ENCODE measurements at places on chromosomes 1 and 21.

DNA sequence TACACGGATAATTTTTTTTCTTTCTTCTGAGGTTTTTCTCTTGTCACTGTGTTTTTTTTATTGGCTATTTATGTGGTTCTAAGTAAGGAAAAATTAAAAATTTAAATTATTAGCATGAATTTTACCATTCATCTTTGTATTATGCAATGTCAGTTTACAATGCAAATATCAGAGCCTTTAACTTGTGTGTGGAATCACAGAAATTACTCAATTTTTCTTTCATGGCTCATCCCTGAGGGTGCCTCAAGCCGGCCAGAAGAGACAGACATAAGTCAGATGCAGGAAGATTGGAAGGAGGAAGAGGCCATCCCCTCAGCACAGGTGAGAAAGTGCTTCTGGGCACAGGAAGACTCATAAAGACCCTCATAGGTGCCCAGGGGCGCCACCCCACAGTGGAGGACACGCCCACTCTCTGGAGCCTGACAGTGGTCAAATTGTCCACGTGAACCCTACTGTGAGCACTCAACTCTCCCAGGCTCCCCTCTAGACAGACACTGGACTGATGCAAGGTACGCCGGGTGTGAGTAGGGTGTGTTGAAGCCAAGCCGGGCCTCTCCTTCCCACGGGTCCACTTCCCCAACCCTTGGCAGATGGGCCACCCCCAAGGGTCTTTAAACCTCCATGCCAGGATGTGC is 9.5 kb upstream of the LDLRAP1 start:
- DNase-seq: peak; percentile 17

- DNase-seq: no peak
Observed at GRCh38 chr1:84427250-84428188, 29.2 kb downstream of the DNASE2B start.

DNA sequence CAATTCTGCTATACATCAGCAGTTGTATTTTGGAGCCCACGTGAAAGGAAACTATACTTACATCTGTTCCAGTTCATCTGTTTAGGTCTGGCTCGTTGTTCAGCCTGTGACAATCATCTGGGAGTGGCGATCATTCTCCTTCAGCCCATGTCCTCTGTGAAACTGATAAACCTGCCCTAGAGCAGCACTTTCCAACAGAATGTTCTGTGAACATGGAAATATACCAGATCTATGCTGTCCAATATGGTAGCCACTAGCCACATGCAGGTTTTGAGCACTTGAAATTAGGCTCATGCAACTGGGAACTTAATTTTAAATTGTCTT is 24.5 kb upstream of the COQ8A start:
- DNase-seq: no peak

DNA sequence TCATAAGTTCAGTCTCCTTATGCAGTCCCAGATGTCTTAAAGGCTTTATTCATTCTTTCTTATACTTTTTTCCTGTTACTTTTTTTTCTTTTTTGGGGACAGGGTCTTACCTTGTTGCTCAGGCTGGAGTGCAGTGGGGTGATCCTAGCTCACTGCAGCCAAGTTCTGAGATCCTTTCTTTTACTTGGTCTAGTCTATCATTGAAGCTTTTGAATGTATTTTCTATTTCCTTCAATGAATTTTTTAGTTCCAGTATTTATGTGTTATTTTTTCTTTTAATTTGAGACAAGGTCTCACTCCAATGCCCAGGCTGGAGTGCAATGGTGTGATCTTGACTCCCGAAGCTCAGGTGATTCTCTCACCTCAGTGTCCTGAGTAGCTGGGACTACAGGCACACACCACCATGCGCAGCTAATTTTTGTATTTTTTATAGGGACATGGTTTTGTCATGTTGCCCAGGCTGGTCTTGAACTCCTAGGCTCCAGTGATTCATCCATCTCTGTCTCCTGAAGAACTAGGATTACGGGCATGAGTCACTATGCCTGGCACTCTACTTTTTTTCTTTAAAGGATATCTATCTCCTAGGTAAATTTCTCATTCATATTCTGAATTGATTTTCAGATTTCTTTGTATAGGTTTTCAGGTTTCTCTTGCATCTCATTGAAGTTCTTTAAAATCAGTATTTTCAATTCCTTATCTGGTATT is 26.1 kb upstream of the GTF2B start:
- DNase-seq: no peak

- DNase-seq: no peak
Observed at GRCh38 chr1:184311580-184311979, 75.2 kb upstream of the C1orf21 start.

DNA sequence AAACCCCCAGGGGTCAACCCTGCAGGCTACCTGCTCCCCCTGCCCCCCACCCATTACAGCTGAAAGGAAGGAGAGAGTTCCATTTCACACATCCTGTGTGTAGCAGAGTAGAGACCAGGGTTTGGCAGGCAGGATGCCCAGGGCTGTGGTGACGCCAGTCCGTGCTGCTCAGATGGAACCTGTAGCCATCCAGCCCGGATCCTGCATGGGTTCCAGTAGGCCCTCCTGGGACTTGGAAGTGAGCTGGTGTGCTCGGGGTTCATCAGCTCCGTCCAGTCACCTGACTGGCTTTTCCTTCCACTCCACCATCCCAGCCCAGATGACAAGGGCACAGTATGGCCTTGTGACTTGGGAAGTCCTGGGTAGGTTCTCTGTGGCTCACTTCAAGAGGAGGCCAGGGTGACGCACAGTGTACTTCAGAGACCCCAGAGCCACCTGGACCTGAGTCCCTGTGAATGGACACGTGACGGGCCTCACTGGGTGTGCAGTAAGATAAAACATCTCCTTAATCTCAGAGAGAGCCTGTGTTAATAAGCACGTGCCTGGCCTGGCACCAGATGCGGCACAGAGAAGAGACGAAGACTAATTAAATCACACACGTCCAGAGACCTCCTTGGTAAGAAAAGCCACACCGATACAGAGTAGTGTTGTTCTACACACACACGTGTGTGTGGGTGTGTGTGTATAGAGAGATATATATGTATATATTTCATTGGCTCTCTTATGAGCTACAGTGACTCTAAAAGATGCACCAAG is 16.0 kb downstream of the ITPKB start:
- DNase-seq: no peak

DNA sequence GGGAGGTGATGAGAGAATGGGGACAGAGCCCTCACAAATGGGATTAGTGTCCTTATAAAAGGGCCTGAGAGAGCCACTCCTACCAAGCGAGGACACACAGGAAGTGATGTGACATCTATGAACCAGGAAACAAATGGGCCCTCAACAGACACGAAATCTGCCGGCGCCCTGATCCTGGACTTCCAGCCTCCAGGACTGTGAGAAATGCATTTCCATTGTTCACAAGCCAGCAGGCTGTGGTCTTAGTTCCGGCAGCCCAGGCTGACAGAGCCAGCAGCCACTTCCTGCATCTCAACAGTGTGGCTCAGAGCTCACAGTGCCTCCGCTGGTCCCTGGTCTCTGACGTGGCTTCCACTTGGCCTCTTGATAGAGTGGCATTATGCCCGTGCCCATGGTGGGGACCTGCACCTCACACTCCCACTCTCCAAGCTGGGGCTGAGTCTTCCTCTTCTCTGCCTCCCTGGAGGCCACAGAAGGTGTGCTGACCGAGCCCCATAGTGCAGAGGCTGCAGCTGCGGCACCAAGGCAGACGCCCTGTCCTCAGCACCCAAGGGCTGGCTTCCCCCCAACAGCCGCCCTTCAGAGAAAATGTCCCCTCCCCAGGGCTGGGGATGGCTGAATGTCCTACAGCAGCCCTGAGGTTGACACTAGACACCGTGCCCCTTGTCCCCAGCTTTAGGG is 44.9 kb downstream of the ACOT7 start:
- no peak for DNase-seq

GRCh38 chr1:165632152-165632469 is 1.1 kb downstream of the MGST3 start:
- no peak for DNase-seq

DNA sequence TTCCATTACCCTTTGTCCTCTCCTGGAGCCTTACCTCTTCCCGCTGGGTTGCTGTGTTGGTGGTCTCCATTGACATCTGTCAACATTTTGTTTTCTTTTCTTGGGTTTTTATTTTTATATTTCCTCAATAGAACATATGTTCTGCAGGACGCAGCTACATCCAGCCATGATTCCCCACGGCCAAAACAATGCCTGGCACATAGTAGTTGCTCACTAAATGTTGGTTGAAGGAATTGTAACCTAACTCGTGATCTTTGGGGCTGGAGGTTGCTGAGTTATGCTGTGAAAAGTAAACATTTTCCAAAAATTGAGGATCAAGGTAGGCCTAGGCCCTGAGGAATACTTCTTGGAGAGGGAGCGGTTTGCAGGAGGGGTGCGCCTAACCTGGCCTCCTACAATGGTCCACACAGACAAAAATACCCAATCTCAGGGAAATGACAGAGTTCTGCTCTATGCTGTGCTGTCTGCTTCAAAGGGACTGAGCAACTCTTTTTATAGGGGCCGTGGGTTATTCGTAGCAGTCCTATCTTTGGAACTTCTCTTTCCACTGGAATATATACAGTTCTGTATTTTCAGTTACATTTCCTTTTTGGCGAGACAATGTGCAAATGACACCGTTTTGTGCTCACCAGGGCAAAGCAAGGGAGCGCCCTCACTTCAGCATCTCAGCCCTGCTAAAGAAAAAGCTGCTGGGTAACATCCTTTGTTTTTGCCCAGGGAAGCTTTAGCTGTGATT is 1.4 kb downstream of the PDPN start:
- DNase-seq: no peak

GRCh38 chr1:48697066-48697707 is 79.5 kb downstream of the BEND5 start:
- peak; percentile 74 for DNase-seq

DNA sequence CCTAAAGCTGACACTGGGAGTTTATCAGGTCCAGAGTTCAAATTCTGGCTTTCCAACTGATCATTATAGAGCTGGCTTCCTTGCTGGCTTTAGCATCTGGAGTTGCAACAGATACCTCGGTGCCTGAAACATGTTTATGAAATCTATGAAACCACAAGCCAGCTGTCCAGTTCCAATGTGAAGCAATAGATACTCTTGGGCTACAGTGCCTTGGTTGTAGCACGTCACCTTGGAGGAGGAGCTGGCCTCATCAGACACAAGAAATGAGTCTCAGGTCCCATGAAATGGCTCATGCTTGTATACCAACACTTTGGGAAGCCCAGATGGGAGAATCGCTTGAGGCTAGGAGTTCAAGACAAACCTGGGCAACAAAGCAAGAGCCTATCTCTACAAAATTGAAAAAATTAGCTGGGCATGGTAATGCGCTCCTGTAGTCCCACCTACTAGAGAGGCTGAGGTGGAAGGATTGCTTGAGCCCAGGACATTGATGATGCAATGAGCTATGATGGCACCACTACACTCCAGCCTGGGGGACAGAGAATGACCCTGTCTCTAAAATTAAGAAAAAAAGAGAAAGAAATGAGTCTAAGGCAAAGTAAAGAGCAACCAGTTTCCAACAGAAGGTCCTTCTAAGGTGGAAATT is 132.5 kb upstream of the ZNF648 start:
- peak; percentile 93 for DNase-seq

- DNase-seq: no peak
Observed at GRCh38 chr1:17434016-17434415, 5.5 kb downstream of the RCC2 start.

DNA sequence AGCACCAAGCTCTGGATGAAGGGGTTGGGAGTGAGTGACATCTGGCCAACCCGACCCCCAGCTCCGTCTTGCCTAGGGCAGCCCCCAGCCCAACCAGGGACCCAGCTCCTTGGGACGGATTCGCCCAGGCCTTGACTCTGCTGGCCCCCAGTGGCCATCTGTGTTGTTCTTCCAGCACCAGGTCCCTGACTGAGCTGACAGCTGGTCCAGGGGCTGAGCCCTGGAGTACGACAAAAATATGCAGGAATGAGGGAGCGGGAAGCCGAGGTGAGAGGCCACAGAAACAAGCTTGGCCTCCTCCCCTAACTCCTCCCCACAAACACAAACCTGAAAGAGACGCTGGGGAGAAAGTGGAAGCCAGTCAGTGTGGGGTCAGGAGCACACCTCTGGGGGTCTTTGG is 55.0 kb upstream of the PAX7 start:
- DNase-seq: peak; percentile 69

DNA sequence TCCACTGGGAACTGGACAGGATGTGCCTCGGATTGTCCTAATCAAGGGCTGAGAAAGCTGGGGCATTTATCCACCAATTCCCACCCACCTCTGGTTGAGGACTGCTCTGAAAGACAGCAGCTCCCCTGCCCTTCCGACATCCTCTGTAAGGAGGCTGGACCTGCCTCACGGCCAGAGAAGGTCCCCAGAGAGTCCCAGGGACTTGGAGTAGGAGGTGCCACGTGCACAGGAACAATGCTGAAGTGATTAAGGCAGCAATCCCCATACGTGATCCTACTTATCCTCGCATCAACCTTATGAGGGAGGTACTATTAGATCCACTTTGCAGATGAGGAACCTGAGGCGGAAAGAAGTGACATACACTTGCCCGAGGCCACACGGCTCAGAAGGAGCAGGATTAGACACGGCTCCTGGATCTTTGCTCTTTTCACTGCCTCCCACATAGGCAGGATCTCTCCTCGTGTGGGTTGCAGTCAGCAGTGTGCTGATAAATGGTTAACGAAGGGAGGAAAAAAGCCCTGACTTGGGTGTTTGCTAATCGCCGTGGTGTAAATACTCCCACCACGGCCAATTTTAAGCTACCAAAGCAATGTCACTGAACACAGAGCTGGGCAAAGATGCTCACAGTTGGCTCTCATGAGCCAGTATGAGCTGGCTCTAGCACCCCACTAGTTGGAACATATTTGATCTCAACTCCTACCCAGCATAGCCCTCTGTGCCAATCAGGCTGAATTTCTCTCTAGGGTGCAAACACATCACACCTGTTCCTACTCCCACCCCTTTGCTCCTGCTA is 18.6 kb upstream of the LDLRAP1 start:
- DNase-seq: no peak

GRCh38 chr1:233664253-233664652 is 50.3 kb downstream of the KCNK1 start:
- no peak for DNase-seq

- DNase-seq: no peak
Observed at GRCh38 chr1:15734296-15734695, 1.8 kb upstream of the SLC25A34 start.

- DNase-seq: no peak
Observed at GRCh38 chr1:223820971-223821370, 24.8 kb downstream of the TP53BP2 start.

GRCh38 chr1:4527819-4528218 is 126.6 kb upstream of the AJAP1 start:
- no peak for DNase-seq
